Progenitor cell of endocrine pancreas (in vitro differentiated cells): ENCODE measurements at places on chromosomes 1 and 21.

DNA sequence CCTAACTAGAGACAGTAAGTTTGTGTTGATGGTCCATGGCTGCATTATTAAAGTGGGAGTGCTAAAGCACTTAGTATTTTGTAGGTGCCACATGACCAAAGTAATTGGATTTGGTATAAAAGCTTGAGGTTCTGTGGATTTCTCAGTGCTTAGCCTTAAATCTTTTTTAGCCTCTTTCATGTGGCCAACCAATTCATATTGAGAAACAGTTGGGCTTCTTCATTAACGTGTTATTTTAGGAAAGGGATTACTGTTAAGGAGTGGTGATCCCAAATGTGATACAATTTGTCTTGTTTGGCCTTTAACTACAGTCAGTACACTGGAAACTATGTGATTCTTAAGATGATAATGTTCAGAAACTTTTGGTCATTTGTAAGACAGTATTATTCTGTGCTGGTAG is 25.5 kb downstream of the MAN1A2 start:
- DNase-seq, result no peak

- no peak for DNase-seq
These were observed 273.7 kb upstream of the NFIA start for GRCh38 chr1:60808676-60809075.

GRCh38 chr1:180249725-180250498 is 19.8 kb downstream of the LHX4 start:
- no peak for DNase-seq

DNA sequence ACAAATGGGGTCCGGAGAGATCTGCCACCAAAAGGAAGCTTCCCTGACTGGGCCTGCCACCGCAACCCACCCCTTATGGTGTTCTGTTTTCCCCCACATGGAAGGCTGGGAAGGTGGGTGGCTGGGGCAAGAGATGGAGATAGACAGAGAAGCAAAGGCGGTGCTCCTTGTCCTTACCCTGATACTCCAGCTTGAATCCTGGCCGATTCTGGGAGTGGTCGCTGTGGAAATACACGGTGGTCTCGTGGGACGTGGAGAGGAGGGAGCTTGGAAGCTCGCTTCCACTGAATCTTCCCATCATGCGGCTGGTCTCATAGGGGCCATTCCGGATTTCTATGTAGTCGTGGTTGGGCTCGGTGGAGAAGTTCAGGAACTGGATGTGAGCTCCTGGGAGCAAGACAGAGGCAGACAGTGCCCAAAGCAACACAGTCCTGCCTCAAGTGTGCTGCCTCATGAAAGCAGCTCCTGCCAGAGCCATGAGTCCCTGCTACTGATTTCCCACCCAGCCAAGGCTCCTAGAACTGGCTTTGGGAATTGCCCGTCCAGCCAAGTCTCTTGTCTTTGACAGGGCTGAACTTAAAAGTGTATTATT is 138.5 kb downstream of the ZSCAN20 start:
- DNase-seq, result no peak

- no peak for DNase-seq
These were observed 111.2 kb upstream of the JUN start for GRCh38 chr1:58895082-58895481.

- no peak for DNase-seq
These were observed 28.5 kb downstream of the HUNK start for GRCh38 chr21:31901315-31901714.

DNA sequence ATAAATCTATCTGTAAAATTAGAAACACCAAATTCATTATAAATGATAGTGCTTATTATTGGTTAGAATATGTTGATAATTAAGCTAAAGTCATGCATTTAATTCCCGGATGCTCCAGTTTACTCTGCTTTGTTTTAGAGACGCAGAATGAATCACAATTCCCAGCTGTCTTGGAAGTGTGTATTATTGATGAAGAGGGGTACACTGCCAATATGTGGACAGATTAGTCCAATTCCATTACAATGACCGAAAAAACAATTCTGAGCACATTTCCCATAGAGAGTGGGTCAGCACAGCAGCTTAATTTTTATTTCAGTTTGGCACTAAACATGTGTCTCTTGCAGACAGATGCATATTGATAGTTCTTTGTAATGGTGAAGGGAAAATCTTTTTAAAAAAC is 146.7 kb downstream of the KCNT2 start:
- DNase-seq, result no peak

DNA sequence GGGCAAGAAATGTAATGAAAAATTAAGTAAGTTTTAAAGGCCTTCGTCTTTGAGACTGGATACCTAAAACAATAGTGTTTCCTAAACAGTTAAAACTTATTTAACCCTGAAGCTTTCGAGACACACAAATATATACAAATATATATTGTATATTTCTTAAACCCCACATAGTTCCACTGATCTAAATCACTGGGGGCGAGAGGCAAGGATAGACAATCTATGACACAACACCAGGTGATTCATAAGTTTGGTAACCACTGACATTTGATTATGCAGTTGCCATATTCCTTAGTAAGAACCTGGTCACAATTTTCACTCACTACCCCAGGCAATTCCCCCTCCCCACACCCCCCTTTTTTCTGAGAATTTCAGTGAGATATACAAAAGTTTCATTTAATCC is 55.3 kb upstream of the BOLA1 start:
- DNase-seq, result no peak

- no peak for DNase-seq
These were observed 214.5 kb upstream of the CAMK1G start for GRCh38 chr1:209368864-209369598.

GRCh38 chr1:229410692-229411433 is 23.0 kb downstream of the ACTA1 start:
- no peak for DNase-seq

DNA sequence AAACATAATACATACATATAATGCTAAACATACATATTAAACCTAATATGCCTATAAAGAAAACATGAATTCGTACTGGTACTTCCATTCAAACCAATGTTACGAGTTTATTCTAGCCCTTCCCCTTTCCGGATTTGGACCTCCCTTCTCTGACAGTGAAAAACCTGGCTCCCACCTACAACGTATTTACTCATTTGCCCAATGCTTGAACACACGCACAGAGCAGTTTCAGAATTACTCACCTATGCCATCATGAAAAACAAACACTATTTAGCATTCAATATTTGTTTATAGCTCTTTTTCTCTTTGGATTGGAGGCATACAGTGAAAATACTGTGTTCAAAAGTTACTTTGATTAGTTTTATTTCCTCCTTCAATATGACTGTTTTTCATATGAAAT is 204.4 kb downstream of the LMX1A start:
- DNase-seq, result no peak

- no peak for DNase-seq
These were observed 2.2 kb downstream of the TMED5 start for GRCh38 chr1:93177991-93178390.

- DNase-seq, result no peak
These were observed 4.3 kb downstream of the GJB3 start for GRCh38 chr1:34785231-34785874.

DNA sequence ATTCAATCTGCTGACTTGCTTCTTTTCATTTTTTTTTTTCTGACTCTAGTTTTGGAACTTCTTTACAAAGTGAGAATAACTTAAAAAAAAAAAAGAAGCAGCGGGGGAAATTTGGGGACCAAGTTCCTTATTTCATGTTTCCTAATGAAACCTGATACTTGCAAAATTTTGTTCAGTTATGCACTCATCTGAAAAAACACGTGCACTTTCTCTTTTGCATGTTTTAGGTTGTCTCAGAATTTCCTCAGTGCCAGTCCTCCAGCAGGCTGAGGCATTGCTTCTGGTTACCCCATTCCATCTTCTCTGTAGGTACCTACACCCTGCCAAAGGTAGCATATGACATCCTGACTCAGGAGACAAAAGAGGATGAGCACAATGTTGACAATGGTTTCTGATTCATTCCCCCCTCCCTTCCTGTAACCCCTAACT is 299.7 kb downstream of the GRIK1 start:
- DNase-seq, result no peak

- DNase-seq, result no peak
These were observed 62.9 kb upstream of the SYT6 start for GRCh38 chr1:114216431-114217173.

DNA sequence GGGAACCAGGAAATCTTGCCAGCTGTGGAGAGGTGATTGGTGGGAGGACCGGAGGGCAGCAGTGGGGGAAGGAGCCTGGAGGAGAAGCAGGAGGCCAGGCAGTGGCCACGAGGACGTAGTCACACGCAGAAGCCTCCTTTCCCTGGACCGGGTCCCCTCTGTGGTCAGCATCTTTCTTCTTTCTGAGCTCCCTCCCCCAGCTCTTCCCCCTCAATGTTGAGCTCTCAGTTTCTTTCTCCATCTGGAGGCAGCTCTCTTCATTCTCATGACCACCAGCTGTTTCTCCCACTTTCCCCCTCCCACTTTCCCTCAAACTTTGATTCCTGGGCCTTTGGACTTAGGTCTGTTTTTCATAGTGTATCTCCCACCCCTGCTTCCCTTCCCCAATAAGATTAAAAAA is 18.3 kb downstream of the KIRREL1 start:
- no peak for DNase-seq

GRCh38 chr1:51482881-51483280 is 36.2 kb downstream of the EPS15 start:
- no peak for DNase-seq

DNA sequence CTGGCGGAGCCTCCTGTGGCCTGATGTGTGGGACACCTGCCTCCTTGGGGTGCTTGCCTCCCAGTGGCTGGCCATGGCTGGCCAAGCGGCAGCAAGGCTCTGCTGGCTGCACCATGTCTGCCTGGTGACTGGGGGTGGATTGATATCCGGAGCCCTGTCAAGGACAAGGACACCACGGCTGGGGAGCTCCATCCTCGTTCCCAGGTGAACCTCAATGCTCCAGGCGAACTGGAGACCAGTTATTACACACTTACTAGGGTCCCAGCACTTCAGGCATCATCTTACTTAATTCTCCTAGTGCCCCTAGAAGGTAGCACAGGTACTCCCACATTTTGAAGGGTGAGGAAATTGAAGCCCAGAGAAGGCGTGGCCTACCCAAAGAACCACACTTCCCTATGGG is 15.2 kb downstream of the SPATA21 start:
- no peak for DNase-seq

- DNase-seq, result no peak
These were observed 23.4 kb downstream of the KCNQ4 start for GRCh38 chr1:40806731-40807695.

- no peak for DNase-seq
These were observed 8.3 kb upstream of the CFAP45 start for GRCh38 chr1:159908031-159908940.

DNA sequence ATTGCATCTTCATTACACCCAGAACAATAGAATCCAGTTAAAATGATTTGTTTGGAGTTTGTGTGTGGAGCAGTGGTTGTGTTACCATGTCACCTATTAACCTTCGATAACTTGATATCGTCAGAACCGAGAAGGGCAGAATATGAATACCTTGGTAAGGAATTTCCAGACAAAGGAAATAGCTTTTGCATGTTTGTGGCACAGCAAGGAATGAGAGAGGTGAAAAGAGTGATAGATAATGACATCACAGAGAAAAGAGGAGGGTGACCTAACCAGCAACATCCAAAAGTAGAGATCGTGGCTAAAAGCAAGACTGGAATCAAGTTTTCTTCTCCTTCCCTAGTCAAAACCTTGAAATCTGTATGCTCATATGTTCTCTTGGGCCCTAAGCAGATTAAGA is 244.6 kb upstream of the NEGR1 start:
- no peak for DNase-seq

DNA sequence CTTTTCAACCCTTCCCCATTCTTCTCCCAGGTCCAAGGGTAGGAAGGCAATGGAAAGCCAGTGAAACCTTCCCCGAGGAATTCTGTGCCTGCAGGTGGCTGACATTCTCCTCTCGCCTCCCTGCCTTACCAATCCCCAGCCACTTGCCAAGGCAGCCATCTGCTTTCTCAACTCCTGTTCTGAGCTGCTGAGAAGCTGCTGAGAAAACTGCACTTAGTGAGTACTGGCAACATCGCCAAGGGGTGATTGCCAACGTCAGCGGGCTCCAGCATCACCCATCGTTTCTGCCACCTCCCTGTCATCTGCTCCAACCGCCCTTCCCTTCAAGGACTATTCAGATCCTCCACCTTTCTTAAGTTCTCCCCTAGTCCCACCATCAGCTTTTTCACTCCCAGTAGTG is 106.0 kb downstream of the PTPRU start:
- no peak for DNase-seq

DNA sequence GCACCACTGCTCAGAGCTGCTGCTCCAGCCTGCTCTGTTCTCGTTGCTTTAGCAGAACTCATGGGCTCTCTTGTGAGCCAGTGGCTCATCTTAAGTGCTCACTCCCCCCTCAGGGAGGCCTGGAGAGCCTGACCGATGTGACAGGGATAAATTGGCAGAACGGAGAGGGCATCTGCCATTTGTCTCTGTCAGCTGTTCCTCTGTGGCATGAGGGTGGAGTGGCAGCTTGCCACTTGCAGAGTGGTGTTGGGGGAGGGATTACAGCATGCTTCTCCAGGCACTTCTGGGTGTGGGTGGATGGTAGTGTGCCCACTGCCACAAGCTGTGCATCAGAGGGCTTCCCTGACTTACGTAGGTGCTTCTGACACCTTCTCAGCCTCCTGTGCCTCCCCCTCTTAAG is 229.5 kb downstream of the PAPPA2 start:
- no peak for DNase-seq

DNA sequence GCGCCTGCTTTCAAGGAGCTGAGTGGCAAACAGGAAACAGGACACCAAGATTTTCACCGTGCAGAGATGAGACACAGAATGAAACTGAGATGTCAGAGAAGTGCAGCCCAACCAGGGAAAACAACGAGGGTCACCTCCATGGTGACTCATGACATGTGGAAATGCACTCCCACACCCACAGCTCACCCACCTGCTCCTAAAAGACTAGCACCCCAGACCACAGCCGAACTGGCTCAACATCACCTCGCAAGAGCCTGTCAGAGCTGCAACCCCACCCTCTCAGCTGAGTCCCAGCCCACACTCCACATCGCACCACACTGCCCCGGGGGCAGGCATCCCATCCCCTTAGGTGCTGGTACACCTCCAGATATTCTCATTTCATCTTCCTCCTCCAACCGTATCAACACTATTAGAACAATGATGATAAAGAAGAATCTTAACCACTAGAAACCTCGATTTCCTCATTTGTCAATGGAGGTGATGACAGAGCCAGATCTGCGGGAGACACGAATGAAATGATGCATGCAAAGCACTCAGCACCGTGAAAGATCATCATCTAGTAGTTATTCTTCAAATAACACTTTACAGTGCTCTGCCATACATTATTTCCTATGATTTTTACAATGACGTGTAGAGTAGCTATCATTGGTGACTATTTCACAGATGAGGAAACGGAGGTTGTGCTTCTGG is 103.2 kb downstream of the DMRTB1 start:
- DNase-seq, result no peak

DNA sequence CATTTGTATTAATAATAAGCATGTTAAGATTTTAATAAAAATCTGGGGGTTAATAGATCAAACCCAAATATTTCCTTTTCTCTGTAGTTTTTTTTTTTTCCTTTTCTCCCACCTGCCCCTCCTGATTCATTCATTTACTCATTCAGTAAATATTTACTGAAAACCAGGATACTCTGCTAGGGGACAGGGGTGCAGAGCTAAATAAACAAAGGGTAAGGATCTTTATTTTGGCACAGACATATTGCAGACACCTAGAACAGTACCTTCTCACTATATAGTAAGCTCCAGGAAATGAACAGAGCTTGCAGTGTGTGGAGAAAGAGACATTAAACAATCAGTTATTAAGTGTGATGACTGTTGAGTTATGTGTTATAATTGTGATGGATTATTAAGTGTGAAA is 60.9 kb downstream of the AK5 start:
- no peak for DNase-seq
